ENCODE measurements at places on chromosomes 4 and X.

- DNase-seq, result peak; percentile 77
Measured at GRCh38 chr4:90842960-90843359, 715.8 kb downstream of the CCSER1 start.

GRCh38 chr4:124958847-124959246 lies 246.3 kb upstream of the ANKRD50 start:
- DNase-seq, result peak; percentile 42

DNA sequence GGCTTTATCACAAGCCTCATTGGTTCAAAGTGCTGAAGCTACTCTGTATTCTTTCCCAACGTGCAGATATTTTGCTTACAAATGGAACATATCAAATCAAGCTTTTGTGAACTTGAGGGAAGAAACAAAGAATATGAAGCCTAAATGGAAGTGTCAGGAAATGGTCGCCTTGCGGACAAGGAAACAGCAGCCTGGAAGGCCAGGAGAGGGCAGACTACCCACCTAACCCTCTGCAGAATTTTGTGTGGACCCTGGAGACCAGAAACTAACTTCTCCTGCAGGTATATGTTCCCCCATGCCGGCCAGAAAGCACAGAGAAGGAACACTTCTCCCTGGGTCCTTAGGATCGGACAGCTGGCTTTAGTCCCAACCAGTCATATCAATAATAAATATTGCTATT lies 1425.8 kb downstream of the PCDH7 start:
- no peak for DNase-seq

- DNase-seq, result no peak
Measured at GRCh38 chr4:47692691-47693090, 145.2 kb downstream of the CORIN start.

GRCh38 chr4:48636911-48637310 lies 143.2 kb downstream of the FRYL start:
- no peak for DNase-seq

- DNase-seq, result no peak
Measured at GRCh38 chrX:64389489-64389888, 5.8 kb downstream of the MTMR8 start.

Measured in kidney tubule cell (primary cell).